ENCODE measurements at places on chromosomes 3 and 15. TPM values are rescaled to one million over a fixed set of nuclear protein-coding genes. Genes with fewer than 3 reads are reported as not detected.
A peak's percentile ranks its signal among the peaks of the same experiment; 100 is the strongest.

- DNase-seq = no peak
These were observed 260.7 kb upstream of the NR2E3 start for GRCh38 chr15:71549697-71550096.

OXTR gene
- 0.27 TPM for total RNA-seq

DNA sequence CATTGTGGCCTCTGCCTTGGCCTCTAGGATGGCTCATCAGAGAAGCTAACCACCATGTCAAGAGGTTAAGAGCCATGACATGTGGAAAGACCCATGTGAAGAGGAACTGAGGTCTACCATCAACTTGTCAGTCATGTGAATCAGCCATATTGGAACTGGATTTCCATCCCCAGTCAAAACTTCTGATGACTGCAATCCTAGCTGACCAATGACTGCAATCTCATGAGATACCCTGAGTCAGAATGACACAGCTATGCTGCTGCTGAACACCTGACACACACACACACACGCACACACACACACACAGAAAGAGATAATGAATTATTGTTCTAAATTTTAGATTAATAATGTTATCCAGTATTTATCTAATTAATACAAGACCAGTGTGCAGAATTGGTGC is 337.5 kb upstream of the LMCD1 start:
- DNase-seq = no peak

DNA sequence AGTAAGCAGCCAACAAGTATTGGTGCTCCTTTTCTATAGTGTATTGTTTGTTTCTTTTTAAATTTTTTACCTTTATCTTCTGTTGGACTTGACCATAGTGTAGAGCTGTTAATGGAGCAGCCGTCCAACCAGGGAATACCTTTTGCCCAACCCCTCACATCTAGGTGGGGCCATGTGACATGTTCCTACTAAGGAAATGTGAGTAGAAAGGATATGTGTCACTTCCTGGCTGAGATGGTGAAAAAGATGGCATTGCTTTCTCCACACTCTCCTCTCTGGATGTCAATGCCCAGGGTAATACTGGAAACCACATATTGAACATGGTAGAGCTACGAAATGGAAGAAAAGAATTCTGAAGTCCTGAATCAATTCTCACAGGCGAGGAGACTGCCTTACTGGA is 218.8 kb downstream of the TBL1XR1 start:
- DNase-seq = no peak

DNA sequence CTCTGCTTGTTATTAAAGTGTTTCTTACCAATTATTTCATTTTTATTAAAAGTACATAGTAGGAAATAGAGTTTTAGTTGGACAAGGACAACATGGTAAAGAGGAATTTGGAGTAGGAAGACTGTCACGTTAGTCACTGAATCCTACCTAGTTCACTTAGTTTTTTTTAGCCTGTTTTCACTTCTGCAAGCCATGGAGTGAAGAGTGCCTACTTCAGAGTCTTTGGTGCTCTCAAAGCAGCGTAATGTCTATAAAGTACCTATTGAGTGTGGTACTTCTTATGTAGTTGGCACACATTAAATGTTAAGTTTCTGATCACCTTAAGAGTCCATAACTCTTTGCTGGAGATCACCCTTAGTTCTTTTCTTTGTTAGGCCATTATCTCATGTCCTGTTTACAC is 78.7 kb downstream of the LPP start:
- no peak for DNase-seq

PCSK6 gene
- 0.54 TPM for total RNA-seq

GRCh38 chr15:80183306-80183705 is 30.5 kb downstream of the FAH start:
- DNase-seq = no peak

- DNase-seq = no peak
These were observed 346.1 kb downstream of the EPHB1 start for GRCh38 chr3:135141160-135141559.

AHSG gene
- not detected for total RNA-seq

GRCh38 chr3:44516230-44516629 is 38.8 kb upstream of the ZNF445 start:
- peak; percentile 33 for DNase-seq
